Activated CD4-positive, CD25-positive, alpha-beta regulatory T cell treated with anti-CD3 and anti-CD28 coated beads, Interleukin-2, amount 50 U/mL, for 16 hours (primary cell): ENCODE measurements at places on chromosomes 7 and 10.

GRCh38 chr10:32384171-32384570 lies 37.2 kb upstream of the EPC1 start:
- no peak for DNase-seq

DNA sequence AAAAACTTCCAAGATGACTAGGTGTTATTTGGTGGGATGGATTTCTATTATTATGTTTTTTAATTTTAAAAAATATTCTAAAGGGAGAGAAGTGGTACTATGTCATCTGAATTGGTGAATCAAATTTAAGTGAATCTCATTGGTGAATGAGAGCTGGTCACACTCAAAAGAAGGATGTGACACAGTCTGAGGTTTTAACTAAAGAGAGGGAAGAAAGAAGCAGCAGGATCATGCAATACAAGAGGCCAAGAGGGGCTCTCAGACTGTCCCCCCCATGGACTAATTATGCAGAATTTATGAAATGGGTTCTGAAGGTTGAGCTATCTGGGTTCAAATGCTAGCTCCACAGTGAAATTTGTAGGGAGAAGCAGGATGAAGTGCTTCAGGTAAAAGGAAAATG lies 16.2 kb downstream of the MACC1 start:
- DNase-seq: no peak

- no peak for DNase-seq
Observed at GRCh38 chr10:21524526-21525366, 736 bp downstream of the SKIDA1 start.

- DNase-seq: no peak
Observed at GRCh38 chr7:139035586-139036353, at the start of gene ZC3HAV1L. Gene ZC3HAV1L, minus strand, starts transcription at chr7:139036042. Its CDS starts 25 bp downstream, at chr7:139036017.

DNA sequence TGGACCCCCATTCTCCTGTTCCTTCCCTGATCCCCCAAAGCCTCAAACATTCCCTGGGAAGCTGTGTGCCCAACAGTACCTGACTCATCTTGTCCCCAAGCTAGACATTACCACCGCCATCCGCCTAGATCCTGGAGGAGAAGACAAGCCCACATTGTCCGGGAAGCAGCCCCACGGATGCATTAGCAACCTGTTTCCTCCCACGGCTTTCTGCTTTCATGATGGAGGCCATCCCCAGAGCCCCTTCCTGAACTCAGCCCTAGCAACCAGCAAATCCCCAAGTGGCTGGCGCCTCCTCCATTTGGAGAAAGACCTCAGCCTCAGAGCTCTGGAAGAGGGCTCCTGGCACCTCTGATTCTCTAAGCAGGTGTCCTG lies 2.3 kb upstream of the SLC29A3 start:
- no peak for DNase-seq

- no peak for DNase-seq
Observed at GRCh38 chr10:88733215-88733614, 26.6 kb upstream of the LIPN start.

- DNase-seq: no peak
Observed at GRCh38 chr7:25495342-25496250, 267.3 kb upstream of the NPVF start.

DNA sequence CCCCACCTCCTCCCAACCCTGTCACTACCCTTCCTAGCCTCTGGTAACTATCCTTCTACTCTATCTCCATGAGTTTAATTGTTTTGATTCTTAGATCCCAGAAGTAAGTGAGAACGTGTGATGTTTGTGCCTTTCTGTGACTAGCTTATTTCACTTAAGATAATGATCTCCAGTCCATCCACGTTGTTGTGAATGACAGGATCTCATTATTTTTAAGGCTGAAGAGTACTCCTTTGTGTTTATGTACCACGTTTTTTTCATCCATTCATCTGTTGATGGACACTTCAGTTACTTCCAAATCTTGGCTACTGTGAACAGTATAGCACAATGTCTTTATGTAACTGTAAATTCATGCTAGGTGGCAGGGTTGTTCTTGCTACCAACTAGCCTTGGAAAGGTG lies 461.6 kb downstream of the PLXDC2 start:
- DNase-seq: no peak

GRCh38 chr10:15227611-15228372 lies 59.3 kb upstream of the NMT2 start:
- DNase-seq: no peak
